ENCODE measurements at places on chromosomes 5 and 9. TPM values are rescaled to one million over a fixed set of nuclear protein-coding genes. Genes with fewer than 3 reads are reported as not detected.
A peak's percentile ranks its signal among the peaks of the same experiment; 100 is the strongest.

GRCh38 chr5:149389552-149390495, 10.7 kb upstream of the IL17B start:
- DNase-seq = no peak

DNA sequence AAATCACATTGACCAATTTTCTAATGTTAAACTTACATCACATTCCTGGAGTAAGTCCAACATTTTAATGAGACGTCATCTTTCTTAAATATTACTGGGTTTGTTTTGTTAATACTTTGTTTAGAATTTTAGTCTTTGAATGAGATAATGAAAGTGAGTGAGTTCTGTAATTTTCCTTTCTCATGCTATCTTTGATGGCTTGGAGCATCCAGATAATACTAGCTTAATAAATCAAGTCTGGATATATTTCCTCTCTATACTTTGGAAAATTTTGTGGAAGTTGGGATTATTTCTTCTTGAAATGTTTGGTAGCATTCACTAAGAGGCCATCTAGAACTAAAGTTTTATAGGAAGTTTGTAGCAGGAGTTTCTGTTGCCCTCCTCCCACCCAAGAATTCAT, 90.8 kb upstream of the IL7R start:
- DNase-seq = no peak

CHMP5 gene
- polyA plus RNA-seq = not detected

CDC20B gene
- polyA plus RNA-seq = not detected

ARL14EPL gene
- polyA plus RNA-seq = not detected

DNA sequence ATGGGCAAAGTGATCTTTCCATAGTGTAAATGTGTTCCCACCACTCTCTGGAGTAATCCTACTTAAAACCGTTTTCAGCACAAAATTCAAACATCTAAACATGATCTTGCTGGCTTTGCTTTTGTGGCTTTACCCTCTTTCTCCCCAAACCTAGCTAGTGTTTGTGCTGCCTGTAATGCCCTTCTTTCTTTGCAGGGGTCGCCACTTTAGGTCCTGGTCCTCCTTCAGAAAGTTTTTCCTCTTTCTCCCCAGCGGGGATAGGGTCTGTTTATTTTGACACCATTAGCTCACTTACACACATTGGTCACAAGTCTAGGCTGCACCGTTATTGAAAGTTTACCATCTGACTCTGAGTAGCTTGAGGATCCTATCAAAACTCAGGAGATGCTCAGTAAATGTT, 736 bp upstream of the HSD17B4 start:
- no peak for DNase-seq

GRCh38 chr5:73532195-73532594, 33.2 kb downstream of the ANKRA2 start:
- DNase-seq = no peak

FNIP1 gene
- 14.1 TPM for polyA plus RNA-seq

- peak; percentile 69 for DNase-seq
These were observed 827.2 kb downstream of the MTRR start for GRCh38 chr5:8695902-8696845.

BAAT gene
- not detected for polyA plus RNA-seq

DNA sequence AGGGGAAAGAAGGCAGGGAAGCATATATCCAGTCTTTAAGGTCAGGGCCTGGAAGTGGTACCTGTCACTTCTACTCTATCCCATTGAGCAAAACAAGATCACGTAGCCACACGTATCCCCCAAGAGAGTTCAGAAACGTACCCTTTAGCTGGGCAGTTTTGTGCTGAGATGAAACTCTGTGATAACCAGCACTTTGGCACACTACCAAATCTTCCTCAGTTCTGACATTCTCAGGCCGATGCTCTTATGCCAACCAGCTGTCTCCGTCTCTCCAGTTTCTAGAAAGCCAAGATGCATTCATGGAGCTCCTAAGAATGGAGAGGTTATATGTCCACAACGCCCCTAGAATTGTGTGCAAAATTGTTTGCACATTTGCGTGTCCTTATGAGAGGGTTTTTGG, 176.6 kb upstream of the MSX2 start:
- no peak for DNase-seq

DNA sequence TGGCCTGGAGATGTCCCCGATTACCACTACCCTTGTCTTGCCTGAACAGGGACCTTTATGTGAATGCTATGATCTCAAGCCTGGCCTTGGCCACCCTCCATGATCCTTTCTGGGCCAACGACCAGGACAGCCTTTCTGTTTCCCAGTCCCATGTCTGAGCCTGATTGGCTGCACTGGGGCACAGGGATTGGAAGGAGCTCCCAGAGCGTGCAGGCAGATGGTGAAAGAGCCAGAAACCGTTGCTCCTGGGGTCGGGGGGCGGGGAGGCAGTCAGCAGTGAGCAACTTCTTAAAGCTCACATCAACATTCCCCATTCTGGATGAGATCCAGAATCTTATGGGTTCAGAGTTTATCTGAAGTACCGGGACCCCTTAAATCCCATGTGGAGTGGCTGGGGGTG, 84.4 kb downstream of the INSYN2B start:
- DNase-seq = no peak

DNA sequence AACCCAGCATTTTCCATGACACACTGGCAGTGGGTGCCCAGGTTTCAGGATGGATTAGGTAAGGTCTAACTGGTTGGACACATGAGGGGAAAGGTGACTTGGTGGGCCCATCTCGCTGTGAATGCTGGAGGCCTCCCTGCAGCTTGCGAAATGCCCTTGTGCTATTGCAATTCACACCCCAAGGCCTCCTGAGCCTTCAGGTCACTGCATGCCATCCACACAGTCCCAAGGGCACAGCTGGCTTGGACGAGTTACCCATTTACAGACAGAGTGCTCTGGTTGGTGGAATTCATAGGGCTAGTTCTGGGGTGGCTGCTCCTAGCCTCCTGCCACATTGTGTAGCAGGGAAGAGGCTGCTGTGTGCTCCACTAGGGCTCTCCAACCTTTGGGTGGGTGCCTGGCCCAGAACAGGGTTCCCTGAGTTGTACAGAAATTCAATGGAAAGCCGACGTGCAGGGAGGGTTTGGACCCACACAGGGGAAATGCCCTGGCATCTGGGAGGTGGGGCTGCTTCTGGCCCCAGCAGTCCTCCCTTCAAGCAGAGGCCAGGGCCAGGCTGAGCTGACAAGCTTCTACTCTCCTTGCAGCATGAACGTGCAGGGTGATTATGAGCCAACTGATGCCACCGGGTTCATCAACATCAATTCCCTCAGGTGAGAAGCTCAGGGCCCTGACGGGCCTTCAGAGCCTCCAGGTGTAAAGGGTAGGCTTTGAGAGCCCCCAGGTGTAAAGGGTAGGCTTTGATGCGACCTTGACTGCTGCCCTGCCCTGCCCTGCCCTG, 54.3 kb downstream of the ASS1 start:
- no peak for DNase-seq

SAXO1 gene
- polyA plus RNA-seq = 0.15 TPM

SPATA31E1 gene
- not detected for polyA plus RNA-seq

DNA sequence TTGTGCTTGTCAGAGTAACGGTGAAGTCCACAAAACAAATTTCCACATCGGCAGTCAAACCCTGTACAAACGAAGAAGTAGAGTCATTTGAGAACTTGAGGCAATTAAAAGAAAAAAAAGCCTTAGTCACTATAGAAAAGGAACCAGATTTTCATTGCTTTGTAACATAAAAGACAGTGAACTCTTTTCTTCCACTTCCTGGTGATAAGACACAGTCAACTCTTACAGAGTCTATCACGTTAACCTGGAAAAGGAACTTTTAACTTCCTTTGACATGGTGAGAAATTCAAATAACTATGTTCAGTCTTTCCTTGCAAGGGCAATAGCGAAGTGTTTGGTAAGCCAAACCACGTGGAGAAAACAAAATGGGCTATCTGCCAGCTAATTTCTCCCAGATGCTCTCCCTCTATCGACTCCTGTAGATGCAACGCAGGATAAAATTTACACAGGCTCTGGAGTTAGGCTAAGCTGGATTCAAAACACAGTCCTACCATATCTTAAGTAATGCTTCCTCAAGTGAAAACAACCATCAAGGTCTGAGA, 8.9 kb downstream of the ZFAND5 start:
- peak; percentile 76 for DNase-seq

GRCh38 chr9:72473474-72474261, 47.7 kb upstream of the TMC1 start:
- DNase-seq = no peak

DNA sequence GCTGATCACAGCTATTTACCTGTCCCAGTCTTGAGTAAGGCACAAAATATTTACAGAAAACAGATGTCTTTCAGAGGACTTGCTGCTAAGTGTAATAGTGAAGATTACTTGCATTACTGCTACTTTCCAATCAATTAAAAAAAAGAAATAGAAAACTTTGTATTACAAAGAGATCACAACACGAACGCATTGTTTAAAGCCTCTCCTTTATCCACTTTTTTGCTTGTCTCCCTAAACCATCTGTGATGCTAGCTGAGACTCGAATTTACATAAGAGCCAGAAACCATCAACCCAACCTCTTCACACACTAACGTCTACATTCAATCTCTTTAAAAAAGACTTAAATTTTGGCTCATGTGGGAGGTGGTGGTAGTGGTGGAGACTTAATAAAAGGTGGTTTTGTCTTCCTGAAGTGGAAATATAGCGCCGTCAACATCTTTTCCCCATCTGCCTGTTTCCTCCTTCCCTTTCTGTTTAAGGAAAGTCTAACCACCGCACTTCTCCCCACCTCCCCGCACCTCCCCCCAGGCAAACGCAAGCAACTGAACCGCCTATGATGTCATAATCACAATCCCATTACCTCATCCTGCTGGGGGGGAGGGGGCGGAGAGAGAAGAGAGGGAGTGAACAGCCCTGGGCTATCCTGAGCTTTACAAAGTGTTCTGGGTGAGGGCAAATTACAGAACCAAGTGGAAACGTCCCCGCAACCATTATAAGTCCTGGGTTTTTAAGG, 948 bp upstream of the FAM53C start:
- DNase-seq = no peak

- no peak for DNase-seq
These were observed 31.9 kb upstream of the FANCC start for GRCh38 chr9:95349091-95350038.

NRG2 gene
- polyA plus RNA-seq = 1.1 TPM

DNA sequence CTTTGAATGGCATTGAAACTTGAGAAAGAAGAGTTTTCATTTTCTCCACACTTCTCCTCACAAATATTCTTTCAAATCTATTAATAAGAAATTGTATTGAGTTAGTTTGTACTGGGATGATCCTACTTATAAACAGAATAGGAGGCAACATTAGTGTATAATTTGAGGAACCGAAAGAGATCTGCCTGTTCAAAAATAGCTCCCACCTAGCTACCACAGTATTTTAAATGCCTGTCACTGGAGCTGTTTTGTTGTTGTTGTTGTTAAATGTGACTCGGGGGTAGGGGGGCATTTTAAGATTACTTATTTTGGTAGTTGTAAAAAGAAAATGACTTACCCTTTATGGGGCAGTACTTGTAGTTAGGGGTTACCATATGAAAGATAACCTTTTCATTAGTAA, 20.1 kb upstream of the HAPLN1 start:
- DNase-seq = no peak

- no peak for DNase-seq
These were observed 58.7 kb upstream of the NFIB start for GRCh38 chr9:14372437-14373335.

GRCh38 chr5:123209502-123210027, 120.5 kb downstream of the PRDM6 start:
- no peak for DNase-seq

DNA sequence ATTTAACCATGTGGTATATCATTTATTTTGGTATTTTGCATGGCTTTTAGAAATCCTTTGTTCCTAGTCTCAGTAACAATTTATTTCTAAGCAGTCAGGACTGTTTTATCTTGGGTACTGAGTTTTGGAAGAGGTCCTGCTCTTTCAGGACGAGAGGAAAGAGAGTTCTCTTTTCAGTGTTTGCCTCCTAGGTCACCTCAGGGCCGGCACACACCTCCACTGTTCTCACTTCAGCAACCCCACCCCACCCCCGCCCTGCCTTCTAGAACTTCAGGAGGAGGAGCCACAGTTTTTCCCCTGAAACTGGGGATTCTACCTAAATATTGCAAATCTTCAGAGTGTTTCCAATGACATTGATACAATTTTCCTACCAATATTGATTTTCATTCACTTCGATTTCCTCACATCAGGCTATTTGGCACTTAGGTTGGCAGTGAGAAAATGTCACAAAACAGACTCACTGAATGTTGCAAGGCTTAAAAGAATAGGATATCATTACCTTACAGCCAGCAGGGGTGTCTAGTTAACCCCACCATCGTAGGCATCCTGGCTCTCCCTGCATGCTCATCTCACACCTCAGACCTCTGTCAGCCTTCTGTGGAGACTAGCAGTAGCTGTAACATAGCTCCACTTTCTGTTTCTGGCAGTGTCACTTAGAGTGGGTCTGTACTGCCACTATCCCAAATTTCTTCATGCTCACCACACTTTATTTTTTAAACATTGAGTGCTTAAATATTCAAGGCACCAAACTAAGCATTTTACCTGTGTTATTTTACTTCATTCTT, 5.4 kb downstream of the IGIP start:
- DNase-seq = no peak

GRCh38 chr9:5557606-5558587, 47.6 kb downstream of the PDCD1LG2 start:
- DNase-seq = peak; percentile 65

GRCh38 chr9:2041736-2042135, 26.6 kb downstream of the SMARCA2 start:
- DNase-seq = no peak

DNA sequence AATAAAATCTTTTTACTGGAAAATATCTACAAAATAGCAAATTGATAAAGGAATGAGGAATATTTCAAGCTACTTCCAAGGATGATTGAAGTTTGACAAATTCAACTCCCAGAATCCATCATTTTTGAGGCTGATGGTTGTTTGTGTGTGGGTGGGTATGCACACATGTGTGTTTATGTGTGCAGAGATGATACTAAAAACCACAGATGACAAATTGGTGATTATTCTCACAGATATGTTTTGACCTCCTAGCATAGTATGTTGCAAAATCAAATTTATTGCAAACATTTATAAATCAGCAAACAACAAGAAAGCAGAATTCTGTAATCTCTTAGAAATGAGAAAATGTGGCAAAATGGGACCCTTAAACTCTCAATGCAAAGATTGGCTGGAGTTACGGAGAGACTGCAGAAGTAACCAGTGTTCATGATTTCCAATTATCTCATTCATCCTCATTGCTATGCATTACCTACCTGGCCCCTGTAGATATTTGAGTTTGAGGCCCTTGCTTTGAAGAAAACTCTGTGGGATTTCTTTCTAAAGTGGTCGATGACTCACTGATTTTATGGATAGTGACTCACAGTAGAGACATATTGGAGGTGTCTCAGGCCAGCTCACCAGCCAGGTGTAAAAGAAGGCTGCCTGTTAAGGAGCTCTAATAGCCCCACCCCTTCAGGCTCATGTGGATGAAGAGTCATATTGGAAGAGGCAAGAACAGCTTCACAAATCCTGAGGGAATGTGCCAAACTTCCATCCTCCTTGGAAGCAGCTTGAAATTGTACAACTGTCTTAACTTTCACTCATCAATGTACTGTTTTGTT, 44.6 kb upstream of the TMC1 start:
- no peak for DNase-seq

DNA sequence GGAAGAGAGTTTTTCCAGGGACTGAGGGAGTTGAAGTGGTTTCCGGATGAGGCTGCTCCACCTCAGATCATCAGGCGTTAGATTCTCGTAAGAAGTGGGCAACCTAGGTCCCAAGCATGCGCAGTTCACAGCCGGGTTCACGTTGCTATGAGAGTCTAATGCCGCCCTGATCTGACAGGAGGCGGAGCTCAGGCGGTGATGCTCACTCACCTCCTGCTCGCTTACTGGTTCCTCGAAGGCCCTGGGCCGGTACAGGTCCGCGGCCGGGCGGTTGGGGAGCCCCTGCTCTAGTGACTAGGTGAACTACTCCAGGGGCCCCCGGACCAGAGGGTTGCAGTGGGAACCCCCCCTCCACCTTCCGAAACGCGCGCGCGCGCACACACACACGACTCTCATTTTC, 997 bp upstream of the RNF130 start:
- DNase-seq = no peak
